Stimulated activated CD4-positive, alpha-beta T cell treated with anti-CD3 and anti-CD28 coated beads, Interleukin-4, amount 100 ng/mL, for 1 hour (primary cell): ENCODE measurements at places on chromosomes 1 and 21.
A peak's percentile ranks its signal among the peaks of the same experiment; 100 is the strongest.

GRCh38 chr1:196078691-196079090, 529.5 kb downstream of the KCNT2 start:
- no peak for DNase-seq

- DNase-seq, result no peak
These were observed 113.1 kb upstream of the GRIK3 start for GRCh38 chr1:37147392-37147831.

- no peak for DNase-seq
These were observed 54.3 kb downstream of the ABL2 start for GRCh38 chr1:179175011-179175841.

GRCh38 chr1:173865468-173866164, 2.2 kb downstream of the GAS5 start:
- DNase-seq, result no peak

- no peak for DNase-seq
These were observed 80.8 kb downstream of the PIK3CD start for GRCh38 chr1:9732123-9732971.

DNA sequence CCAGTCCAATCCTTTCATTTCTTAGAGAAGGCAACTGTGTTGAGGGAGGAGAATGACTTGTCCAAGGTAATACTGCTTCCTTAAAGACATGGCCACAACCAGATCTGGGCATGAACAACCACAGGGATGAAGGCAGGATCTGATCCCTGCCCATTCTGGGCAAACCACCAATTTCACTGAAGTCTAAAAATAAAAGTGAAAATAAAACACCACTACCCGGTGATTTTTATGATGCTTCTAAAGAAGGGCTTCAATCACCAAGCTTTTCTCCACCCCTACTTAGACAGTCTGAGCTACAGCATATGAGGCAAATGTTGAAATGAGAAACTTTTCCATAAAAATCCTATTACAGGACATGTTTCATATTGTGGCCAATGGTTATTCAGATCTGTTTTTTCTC, 133.0 kb downstream of the PTPN14 start:
- no peak for DNase-seq

DNA sequence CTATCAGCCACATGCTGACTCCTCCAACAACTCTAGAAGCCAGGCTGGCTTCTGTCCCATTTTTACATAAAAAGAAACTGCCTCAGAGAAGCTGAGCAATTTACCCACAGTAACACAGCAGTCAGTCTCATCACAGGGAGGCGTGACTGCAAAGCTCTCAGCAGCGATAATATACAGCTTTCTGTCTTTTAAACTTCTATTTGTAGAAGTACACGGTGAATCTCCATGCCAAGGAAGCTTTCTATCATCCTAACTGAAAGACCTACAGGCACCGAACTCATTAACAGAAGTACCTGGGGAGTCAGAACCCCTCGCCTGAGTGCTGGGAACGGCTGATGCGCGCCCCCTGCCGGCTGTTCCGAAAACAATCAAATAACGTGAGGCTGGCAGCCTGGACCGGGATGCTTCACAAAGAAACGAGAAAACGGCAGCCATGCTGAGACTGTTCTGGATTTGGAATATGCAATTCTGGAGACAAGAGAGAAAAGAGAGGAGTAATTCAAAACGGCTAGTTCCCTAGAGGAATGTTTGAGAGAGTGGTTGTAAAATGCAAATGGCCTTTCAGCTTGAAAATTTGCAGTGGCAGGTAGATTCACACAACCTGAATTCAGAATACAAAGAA, 43.5 kb upstream of the RAB4A start:
- peak; percentile 85 for DNase-seq

DNA sequence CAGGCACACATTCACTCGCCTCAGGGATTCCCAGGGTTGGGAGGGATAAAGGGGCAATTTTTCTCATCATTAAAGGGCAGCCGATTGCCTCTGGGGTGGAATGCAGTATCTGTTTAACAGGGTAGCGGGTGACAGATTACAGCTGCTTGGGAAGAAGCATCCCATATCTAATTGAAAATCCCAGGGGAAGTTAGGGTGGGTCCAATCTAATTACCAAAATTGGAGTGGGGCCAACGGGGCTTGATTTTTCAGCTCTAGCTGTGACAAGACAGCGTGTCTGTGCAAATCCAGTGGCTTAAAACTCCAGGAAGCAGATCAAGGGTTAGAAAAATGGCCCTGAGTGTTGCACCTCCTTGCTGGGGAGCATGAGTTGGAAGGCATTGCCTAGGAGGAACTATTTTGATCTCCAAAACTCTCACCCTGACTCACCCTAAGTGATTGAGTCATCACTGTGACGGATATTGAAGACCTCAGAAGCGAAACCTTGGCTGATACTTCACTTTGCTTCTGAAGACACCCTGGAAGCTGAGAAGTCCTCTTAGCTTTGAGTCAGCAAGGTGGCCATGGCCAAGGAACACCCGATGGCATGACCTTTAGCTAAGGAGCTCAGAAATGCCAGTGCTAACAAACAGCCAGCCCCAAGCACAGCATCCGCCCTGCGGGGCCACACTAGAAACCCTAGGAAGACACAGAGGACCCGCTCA, 46.0 kb downstream of the GRHL3 start:
- no peak for DNase-seq

- DNase-seq, result no peak
These were observed at the start of gene LMX1A for GRCh38 chr1:165355977-165356811. TSS of gene LMX1A (minus strand) at chr1:165356715. CDS start at chr1:165355559, 1,156 bp downstream.
